ENCODE measurements at places on chromosomes 16 and 17.

DNA sequence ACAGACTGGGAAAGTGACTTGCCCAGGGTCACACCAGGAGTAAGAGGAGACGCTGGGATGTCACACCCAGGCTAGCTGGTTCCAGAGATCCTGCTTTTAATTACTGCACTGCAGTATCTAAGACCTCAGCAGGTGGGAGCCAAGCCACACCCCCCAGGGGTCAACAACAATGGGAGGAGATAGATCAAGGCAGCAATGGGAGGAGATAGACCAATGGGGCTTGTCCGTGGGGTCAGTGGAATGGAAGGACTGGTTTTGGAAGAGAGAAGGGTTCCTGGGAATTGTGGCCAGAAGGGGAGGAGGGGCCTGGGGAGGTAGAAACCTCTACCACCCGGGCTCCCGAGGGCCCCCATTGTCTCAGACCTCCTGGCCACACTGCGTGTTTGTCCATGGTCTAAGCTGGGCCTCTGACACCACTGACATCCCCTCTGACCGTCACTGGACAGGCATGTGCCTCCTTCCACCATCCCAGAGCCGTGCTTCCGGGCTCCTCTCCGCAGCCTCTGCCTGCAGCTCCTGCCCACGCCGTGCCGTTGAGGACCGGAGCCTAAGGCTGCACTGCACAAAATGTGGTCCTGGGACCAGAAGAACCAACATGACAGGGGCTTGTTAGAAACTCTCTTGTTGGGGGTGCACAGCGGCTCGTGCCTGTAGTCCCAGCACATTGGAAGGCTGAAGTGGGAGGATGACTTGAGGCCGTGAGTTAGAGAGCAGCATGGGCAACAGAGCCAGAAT, 69.8 kb upstream of the RPH3AL start:
- no peak for DNase-seq

DNA sequence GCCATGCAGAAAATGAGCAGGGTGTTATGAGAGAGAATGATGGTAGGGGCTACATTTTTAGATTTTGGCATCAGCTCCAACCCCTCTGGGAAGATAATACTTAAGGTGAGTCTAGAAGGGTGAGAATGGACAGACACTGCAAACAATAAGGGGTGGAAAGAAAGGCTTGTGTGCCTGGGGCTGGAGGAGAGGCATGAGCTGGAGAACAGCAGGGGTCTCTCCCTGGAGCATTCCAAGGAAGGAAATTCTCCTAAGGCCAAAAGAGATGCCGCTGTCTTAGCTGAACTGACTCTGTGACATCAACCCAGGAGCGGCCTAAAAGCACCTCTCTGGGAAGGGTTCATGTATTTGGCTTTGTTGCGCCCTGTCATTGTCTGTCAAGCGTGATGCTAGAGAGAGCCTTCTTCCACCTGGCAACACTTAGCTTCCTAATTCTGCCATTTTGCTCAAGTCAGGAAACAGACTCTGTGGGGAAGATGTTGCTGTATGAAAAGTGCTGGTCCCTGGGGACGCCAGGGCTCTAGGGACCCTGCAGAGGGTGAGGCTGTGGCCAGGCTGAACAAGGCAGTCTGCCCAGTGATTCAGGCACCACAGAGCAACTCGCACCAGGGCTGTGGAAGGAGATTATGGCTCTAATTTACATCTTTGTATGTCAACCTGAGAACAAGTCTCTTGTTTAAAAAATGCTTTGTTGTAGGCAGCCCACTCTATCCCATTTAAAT, 225.7 kb downstream of the CBLN1 start:
- no peak for DNase-seq

DNA sequence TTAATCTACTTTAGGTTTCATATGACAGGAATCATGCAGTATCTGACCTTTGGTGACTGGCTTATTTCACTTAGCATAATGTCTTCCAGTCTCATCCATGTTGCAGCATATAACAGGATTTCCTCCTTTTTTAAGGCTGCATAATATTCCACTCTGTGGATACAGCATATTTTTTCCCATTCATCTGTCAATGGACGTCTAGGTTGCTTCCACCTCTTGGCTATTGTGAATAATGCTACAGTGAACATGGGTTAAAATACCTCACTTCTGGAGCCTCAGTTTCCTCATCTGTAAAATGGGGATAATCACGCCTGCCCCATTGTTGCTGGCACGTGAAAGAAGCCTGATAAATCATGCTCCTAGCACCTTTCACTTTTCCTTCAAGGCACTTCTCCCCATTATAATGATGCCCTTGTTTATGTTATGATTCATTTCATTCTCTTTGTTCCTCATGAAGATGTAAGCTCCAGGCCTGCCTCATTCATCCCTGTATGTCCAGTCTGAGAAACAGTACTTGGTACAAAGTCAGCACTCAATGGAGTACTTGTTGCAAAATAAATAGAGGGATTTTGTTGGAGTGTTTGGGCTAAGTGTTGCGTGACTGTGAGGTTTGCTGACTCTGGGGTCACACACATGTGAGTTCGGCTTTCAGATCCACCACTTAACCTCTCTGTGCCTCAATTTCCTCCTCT, 59.6 kb downstream of the ABAT start:
- no peak for DNase-seq

DNA sequence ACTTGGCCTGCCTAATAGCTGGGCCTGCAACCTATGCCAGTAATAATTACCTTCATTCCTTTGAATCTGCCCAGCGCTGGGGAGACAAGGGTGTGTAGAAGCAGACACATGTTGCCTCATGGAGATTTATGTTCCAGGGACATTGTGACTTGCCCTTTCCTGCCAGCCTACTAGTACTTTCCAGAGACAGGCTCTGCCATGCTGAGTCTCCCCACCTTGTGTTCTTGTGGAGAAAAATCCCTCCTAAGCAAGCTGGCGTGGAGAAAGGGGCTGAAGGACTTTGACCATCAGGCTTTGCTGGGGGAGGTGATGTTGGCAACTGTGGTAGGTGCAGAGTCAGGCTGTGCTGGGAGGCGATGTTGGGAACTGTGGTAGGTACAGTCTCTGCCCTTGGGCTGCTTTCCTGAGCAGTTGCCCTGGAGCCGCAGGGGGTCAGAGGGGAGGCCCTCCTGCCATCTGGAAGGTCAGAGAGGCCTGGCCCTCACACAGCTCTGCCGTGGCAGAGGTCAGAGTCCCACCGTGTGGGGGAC, 4.0 kb downstream of the KSR1 start:
- no peak for DNase-seq

DNA sequence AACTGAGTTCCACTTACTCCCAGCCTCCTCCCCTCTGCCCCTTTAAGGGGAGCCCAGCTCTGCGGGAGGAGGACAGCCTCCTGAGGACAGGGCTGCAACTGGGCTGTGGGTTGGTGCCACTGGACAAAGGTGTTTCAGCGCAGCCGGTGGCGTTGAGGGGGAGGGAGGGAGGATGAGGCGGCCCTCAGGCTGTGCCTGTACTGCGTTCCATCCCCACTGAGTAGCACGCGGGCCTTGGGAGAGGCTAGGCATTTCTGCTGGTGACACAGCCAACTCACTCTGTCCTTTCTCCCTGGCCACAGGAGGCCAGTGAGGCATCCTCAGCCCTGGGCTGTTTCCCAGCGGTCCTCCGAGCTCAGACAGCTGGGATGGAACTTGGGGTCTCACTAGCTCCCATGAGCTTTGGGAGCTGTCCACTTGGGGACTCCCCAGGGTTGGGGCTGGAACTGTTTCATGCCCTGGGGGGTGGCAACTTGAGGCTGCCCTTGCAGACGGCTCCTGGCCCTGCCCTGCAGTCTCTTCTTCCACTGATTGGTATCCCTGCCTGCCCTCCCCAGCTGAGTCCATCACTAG, 70.5 kb downstream of the MPRIP start:
- no peak for DNase-seq

DNA sequence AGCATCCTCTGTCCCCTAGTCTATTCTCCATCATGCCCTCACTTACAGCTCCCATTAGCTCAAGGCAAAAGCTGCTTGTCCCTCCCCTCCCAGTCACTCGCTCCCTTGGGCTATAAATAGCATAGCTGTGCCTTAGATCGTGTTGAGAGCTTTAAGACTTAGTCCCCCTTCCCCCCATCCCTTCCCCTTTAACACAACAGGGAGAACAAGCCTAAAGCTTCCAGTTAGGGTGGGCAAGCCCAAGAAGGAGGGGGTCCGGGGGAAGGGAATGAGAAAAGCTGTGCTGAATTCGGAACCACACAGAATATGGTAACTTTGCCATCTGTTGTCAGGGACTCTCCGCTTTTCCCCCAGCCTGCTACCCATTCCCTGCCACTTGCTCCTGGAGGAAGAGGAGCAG, 4.9 kb upstream of the HIGD1B start:
- no peak for DNase-seq

DNA sequence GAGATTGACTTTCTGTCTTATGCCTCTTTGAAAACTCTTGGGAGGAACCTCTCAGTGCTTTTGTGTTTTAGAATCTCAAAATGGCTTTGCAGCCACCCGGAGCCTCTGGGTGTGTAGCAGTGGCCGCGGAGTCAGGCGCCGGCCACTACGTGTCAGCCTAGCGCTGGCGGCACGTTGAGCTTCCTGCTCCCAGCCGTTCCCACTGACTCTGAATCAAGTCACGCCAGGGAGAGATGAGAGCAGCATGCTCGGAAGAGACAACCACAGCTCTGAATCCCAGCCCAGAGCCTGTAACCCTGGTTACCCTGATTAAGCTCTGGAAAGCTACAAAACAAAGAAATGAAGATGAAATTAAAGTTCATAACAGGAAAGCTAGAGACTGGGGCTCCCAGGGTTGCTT, 97.4 kb upstream of the CACNG5 start:
- peak; percentile 61 for DNase-seq

DNA sequence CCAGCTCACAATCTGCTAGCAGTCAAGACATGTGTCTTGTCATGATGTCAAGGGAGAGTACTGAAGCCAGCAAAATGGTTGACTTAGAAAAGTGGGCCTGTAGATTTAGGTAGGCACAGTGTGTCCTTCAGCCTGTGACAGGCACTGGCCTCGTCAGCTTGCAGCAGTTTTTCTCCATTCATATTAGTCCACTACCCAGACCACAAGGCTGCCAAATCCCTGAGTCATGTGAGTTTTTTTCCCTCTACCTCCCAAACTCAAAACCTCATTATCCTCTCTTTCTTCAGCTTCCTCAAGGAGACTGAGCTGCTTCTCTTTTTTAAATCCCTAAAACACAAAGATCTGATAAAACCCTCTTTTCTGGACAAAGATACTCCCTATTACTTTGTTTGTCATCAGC, 102.6 kb upstream of the HS3ST3A1 start:
- DNase-seq, result peak; percentile 60

DNA sequence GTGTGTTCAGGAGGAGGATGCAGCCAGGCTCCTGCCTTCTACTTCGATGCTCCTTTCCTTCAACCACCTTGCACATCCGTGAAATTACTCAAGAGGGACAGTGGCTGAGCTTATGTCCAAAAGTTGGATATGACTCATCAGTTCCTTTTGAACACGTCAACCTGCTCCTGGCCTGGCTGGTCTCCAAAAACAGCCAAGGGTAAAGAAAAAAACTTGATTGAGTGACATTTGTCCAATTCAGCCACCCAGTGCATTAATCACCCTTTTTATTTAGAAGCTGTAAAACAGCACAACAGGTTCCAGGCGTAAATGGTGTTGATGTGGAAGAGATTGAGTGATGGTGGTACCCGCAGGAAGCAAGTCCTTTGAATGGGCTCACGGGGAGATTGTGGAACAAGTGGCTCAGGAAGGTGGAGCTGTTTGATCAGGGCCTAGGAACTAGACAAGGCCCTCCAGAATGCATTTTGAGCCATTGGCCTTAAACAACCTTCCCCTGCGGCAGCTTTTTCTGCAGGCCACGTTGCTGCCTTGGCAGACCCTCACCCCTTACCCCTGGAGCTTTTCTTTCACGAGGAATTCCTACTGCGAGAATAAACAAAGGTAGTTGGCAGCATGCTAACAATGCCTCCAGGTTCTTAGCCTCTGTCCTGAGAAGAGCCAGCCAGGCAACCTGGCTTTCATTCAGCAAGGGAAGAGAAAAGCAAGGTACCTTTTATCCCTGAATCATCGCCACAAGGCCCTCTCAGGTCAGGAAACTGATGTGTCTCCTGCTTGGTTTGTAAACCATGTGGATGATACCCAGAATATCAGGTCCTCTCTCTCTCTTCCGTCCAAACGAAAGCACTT, 173.3 kb upstream of the CACNG5 start:
- peak; percentile 38 for DNase-seq

DNA sequence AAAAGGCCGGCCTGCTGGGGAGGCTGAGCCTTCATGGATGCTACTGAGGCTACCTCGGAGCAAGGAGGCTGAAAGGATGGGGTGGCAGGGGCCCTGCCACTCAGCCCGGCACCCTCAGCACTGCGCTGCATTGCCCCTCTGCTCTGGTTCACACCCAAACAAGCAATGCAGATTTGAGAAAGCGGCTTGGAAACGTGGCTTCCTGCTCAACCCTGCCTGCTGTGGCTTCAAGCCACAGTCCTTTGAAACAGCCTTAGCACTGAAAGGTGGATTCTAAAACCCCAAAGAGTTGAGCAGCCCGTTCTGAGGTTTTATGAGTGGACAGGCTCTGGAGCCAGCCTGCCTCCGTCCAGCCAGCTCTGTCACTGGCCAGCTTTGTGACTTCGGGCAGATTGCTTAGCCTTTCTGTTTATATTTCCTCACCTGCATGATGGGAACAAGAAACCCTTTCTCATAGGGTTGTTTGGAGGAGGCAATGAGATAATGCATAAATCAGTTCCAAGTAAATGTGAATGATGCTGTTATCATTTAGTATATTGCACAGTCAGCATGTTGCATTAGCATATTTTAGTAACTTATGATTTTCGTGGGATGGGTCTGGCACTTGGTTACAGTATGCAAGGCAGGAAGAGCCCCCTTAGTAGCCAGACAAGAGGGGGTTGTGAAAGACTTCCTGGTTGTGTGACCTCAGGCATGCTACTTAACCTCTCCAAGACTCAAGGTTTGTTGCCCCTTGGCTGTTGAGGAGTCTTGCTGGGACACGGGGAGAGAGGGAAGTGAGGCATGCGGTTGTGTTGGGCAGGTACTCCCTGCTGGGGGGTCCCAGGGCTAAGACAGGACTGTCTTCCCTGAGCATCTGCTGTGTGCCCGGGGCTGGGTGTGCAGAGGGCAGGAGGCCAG, 23.6 kb downstream of the CRISPLD2 start:
- no peak for DNase-seq

GRCh38 chr17:74417178-74418045, 14.5 kb upstream of the GPRC5C start:
- DNase-seq, result no peak

GRCh38 chr17:29154516-29155226, 25.5 kb downstream of the MYO18A start:
- DNase-seq, result no peak

Data from fibroblast of lung (primary cell).